ENCODE measurements at places on chromosomes 5 and 9.

- no peak for DNase-seq
Measured at GRCh38 chr5:172079876-172080275, 73.4 kb upstream of the FBXW11 start.

DNA sequence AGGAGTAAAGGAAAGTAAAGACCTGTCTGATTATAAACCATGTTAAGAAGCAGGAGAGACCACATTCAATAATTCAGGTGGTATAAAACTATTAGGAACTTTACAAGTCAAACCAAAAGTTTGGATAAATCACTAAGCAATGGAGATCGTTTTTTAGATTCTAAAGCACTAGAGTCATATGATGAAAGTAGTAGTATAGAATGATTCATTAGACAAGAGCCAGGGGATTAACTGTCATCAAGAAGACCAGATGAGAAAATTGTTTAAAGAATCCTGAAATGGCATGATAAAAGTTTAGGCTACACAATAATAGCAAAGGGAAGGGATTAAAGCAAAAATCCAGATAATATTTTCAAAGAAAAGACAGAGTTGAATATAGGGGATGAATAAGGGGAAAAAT lies 12.9 kb upstream of the CARNMT1 start:
- no peak for DNase-seq

GRCh38 chr5:151897896-151898295 lies 26.8 kb downstream of the GLRA1 start:
- no peak for DNase-seq

DNA sequence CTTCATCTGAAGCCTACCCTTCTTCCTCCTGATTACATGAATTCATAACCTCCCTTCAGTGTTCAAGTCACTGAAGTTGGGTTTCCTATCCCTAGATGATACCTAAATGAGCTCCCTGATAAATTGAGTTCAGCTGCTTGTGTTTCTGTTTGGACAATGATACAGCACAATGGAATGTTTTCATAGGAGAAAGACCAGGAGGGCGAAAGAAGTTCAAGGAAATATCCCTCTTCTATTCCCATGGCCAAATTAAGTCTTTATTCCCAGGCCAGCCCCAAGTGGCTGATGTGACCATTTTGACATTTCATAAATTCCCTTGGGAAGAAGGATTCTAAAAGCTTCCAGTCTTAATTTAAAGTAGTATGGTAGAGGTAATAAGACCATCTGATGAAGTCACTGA lies 555.8 kb upstream of the CLINT1 start:
- DNase-seq = no peak

- DNase-seq = no peak
Measured at GRCh38 chr5:137888863-137889759, at the start of gene PKD2L2. TSS of gene PKD2L2 (plus strand) at chr5:137889457. CDS start at chr5:137889492, 35 bp downstream.

GRCh38 chr5:34751807-34752736 lies 86.9 kb upstream of the TTC23L start:
- no peak for DNase-seq

DNA sequence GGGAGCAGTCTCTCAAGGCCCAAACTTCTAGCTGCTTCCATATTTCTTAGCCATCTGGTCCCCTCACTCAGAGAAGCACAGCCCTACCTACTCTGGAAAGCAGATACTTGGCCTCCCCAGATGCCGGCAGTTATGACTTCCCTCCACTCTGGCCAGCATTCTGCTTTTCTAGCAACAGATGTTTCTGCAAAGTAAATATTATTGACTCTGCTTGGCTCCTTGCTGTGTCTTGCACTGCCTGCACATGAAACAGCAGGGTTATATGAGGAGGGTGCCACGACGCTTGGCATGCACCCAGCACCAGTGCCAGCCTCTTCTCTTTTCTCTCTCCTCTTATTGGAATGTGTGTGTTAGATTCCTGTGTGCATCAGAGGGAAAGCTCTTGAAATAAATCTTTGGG lies 99.7 kb downstream of the ARHGAP26 start:
- DNase-seq = no peak

DNA sequence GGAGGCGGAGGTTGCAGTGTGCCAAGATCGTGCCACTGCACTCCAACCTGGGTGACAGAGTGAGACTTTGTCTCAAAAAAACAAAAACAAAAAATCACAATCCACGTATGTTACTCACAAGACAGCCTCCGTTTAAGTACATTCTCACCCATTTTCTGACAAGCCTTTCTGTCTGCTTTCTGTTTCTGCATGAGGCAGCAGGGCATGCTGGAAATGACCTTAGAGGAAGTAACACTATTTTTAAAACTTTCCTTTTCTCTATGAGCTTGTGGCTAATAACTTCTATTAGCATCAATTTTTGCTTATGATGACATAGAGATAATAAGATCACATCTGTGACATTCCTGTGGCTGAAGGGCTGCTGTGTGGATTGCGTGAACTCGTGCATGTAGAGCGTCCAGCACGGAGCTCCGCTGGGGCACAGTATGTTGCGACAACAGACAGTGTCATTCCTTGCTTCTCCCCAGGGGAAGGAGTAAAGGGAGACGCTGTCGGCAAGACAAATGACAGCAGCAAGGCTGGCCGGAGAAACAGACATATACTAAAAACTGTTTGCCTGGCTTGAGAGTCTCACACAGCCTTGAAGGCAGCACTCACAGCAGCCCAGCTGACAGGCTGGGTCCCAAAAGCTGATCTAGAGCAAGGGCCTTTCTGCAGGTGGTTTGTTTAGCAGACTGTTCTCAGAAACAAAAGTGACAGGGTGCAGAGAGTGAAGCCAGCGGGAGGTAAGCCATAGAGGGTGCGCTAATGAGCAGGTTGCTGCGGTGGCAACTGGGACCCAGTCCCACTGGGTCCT lies 1.6 kb downstream of the BTNL3 start:
- DNase-seq = no peak

- DNase-seq = no peak
Measured at GRCh38 chr5:71748360-71748759, 29.3 kb downstream of the CARTPT start.

GRCh38 chr5:80565330-80565729 lies 4.8 kb downstream of the ANKRD34B start:
- no peak for DNase-seq

DNA sequence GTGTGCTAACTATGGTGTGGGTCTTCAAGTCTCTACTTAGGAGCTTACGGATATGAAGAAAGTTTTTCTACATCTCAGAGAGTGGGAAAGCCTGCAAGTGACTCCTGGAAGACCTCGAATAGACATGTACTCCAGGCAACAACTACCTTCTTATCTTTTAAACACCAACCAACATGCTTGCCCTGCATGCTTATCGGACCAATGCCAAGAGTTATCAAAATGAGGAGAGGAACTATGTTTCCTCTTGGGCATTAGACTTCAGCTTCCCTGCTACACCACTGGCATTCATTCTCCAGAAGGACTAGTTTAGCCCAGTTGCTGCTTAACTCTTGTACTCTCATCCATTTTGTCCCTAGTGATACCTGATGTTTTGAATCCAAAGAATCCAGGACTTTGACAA lies 74.7 kb upstream of the MAN2A1 start:
- DNase-seq = no peak

DNA sequence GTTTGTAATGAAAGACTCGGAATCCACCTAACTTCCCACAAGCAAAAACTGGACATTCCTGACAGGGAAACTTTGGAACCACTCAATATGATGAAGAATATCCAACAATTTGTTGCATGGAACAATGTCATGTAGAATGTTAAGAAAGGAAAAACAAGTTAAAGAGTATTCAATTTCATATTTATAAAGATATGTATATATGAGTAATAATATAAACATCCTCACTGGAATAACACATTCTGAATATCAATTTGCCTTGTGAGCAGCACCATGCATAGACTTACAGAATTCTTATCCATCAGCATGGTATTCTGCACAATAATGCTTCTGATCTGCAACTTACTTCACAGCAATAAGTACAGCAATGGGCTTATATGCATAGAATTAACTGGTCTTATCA lies 650.3 kb downstream of the SEMA5A start:
- DNase-seq = no peak

DNA sequence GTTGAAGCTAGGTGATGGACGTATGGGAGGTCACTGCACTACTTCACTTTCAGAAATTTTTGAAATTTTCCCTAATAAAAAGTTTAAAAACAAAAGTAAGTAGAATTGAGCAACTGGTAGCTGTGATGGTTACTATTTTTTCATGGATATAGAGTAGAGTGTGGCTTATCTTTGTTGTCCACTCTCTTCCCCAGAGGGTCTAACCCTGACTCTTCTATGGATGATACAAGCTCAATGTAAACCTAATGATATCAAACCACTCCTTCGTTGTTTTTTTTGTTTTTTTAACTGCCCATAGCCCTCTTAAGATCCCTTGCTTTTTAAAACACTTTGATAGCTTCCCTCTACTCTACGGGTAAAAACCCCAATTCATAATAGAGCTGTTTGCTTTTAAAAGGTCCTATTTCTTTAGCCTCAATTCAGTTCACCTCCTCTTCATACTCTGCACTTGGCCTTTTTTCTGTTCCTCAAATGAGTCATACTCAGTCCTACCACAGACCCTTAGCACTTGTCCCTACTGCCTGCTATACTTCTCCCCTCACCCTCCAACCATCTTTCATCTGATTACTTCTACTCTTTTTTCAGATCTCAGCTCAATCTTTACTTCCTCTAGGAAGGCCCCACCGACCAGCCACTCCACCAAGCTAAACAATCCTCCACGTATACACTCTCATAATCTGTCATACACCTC lies 2.6 kb downstream of the HDAC3 start:
- no peak for DNase-seq

DNA sequence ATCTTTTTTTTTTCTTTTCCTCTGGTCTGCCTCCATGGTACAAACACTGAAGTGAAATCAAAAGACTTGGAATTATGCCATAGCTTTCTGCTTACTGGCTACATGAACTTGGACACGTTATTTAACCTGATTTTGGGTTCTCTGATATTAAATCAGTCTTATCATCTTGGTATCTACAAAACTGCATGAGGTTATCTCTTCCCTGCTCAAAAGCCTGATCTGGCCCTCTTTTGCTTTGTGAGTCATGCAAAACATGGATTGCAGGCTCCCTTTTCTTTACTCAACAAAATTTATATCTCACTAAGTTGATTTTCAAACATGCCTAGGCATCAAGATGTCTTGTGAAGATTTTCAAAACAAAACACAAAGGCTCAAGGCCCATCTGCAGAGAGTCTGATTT lies 45.9 kb upstream of the FST start:
- no peak for DNase-seq

- no peak for DNase-seq
Measured at GRCh38 chr5:124736082-124736804, 10.2 kb downstream of the ZNF608 start.

DNA sequence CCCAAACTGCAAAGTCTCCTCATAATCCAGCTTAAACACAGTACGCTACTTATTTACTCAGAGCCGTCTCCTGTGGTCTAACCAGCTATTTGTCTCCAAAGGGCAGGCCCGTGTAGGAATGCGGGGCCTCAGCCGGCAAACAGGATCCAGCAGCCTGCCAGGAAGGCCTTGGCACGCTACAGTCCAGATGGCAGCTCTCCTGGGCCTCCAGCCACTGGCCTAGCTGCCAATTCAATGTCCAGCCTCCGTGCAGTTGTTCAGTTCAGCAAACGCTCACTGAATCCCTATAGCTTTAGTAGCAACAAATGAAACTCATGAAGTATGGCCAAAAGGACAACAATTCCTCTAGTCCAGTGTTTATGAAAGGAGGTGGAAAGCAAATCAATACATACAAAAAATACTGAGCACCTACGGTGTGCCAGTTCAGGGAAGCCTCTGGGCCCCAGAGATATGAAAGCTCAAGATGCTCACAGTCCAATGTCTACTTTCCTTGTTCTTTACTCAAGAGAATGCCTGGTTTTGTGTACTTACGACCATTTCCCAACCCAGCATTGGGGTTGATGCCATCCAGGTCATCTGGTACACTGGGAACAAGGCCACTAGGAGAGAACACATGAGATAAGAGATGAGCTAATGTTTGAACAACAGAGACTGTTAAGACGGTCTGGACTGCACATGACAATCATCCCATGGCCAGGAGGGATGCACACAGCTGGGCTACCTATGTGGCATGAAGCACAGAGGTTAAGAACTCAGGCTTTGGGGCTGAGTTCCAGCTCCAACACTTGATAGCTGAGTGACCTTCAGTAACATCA lies 8.3 kb downstream of the CDK5RAP2 start:
- no peak for DNase-seq

DNA sequence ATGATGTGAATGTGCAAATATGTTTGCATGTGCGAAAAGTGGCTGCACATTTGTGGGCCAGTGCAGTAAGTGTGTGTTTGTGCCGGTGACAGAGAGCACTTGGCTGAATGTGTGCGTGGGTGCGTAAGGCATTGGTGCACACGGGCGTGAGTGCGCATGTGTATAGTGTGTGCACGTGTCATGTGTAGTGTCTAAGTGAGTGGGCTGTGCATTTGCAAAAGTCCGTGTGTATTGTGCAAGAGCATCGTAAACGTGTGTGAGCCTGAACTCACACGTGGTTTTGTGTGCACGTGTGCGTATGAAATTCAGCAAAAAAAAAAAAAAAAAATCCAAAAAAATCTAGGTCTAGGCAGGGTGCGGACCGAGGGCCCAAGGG lies 6.5 kb upstream of the EBF1 start:
- no peak for DNase-seq

DNA sequence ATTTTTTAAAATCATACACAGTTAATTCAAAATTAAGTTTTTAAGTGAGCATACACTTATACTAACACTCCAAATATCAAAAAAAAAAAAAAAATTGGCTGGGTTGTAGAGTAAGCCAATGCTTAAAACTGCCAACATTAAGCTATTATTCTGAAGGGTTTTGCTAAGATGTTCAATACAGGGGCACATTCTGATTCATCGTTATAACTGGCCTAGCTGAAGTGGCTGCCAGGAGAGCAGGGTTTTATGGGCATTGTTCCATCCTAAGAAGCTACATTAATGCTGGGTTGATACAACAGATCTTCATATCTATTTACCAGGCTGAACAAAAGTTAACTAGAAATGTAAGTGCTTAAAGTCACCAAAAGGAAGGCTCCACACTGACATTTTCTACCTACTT lies 13.4 kb downstream of the ELAVL2 start:
- no peak for DNase-seq

- no peak for DNase-seq
Measured at GRCh38 chr9:98908897-98909634, 34.6 kb upstream of the COL15A1 start.

GRCh38 chr5:8410618-8411017 lies 541.7 kb downstream of the MTRR start:
- DNase-seq = no peak
